ENCODE measurements at places on chromosomes 12 and 14.

DNA sequence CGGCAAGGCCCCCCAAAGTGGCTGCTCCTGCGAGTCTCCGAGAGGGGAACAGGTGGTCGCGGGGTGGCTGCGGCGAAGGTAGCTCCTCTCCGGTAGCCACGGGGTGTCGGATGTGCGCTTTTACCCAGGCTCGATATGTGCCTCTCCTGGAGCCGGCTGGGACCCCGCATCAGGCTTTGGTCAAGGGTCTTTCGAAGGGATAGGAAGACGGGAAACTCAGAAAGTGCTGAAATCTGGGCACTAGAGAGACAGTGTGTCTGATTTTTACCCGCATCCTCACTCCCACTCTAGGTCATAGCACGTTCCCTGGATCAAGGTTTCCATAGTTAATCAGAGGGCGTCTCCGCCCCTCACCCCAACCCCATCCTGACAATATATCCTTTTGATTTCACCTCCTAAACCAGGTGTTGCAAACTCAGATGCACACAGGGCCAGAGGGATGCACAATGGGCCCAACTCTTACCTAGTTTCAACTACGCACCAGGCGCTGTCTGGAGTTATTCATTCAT lies 156.9 kb downstream of the PTPN11 start:
- DNase-seq = no peak

- peak; percentile 46 for DNase-seq
These were observed 118.7 kb downstream of the KSR2 start for GRCh38 chr12:117850048-117850447.

DNA sequence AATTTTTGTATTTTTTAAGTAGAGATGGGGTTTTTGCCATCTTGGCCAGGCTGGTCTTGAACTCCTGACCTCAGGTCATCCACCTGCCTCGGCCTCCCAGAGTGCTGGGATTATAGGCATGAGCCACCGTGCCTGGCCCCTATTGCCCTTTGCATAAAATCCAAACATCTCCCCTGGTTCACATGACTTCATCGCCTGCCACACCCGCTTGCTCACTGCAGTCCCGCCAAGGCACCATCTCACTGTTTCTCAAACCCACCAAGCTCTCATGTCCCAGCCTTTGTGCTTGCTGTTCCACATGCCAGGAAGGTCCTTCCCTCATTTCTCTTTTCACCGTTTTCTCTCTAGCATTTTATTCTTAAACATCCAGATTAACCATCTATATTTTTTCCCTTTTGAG lies 9.7 kb downstream of the RHOF start:
- DNase-seq = no peak

DNA sequence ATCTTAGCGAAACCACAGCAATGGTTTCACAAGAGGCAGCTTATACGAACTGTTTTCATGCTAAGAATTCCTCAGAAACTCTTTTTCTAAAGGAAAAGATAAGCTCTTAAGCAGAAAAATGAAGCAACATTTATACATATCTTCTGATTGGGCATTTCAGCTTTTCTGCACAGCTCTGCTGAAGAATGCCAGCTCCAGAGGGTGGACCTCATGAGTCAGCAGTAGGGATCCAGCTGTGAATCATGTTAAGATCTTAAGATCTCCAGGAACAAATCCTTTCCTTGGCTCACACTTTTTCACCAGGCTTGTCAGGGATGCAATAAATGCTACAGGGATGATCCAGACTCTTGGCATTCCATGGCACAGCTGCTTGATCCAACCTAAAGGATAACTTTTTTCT lies 477.1 kb upstream of the CCDC196 start:
- no peak for DNase-seq

- DNase-seq = no peak
These were observed 321.8 kb upstream of the E2F7 start for GRCh38 chr12:77387214-77387613.

- no peak for DNase-seq
These were observed 44.7 kb downstream of the DPF3 start for GRCh38 chr14:72849222-72849621.

- DNase-seq = no peak
These were observed 1.1 kb downstream of the MSRB3 start for GRCh38 chr12:65279369-65280112.

DNA sequence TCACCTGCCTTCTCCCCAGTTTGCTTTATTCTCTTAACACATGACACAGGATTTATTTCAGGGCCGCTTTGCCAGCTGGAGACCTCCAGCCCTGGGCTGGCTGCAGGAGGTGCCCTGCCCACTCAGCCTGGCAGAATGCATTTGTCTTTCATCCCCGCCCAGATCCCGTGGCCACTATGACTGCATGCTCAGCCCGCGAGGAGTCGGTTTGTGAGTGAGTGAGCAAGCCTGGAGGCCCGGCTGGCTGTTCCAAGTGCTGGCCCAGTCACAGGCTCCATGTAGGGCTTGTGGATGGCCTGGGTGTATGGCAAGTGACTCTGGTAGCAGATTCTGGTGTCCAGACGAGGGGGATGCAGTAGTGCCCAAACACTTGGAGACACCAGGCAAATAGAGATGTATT lies 2.1 kb downstream of the TDP1 start:
- no peak for DNase-seq

- no peak for DNase-seq
These were observed 8.6 kb downstream of the TC2N start for GRCh38 chr14:91858536-91859275.

DNA sequence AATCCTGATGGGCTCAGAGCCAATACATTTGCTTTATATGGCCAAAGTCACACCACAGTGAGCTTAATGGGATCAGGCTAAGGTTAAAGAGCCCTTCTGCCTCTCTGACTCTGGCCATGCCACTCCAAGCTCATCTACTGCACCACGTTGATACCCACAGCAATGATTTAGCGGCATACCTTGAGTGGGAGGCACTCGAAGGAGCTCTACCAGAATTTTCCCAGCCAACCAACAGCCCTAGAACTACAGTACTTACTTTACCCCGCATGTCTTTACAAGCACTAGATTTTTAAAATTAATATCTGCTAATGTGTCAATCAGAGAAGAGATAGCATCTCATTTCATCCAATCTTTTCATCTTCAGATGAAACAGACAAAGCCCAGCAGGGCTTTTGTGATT lies 300.5 kb downstream of the GRIN2B start:
- no peak for DNase-seq

DNA sequence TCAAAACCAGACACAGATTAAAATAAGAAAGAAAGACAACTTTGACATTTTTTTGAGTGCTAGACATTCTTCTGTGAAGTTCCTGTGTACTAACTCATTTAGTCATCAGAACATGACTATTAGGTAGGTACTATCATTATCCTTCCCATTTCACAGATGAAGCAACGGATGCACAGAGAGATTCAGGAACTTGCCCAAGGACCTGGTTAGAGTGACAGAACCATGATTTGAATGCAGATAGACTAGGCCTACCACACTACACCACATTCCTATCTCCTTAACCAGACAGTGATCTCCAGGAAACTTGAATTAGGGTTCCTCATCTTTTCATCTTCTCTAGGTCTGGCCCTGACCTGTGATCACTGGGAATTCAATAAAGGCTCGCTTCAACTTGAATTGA lies 54.4 kb upstream of the MED13L start:
- no peak for DNase-seq

- no peak for DNase-seq
These were observed 17.4 kb downstream of the LGALS3 start for GRCh38 chr14:55146425-55146824.

DNA sequence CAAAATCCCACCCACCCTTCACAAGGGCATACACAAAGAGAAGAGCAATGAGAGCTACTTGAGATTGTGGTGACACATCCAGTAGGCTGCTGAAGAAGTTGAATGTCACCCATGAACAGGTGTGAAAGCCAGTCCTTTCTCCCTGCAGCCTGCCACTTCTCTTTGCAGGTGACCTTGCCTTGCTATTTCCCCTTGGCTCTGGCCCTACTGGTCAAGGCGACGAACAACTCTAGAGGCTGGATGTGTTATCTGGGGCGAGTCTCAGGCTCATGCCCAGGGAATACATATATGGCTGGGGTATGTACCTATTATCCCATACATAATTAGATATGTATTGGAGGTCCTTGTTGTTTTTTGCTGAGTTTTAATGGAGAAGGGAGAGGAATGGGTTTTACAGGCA lies 70.2 kb upstream of the EGLN3 start:
- no peak for DNase-seq

DNA sequence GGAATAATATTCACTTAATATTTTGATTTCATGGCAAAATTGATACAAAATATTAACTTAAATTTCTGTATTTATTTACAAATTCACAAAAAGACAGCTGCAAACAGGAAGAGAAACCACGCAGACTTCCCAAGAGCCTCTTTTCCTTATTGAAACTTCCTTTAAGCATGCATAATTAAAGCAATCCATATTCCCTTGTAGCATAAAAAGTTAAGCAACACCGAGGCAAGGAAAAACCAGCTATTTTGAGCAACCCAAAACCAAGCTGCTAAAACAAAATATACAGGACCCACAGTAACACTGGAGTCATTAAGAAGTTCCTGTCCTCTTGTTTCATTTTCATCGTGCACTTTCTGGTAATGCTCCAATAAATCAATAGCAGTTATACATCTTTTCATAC lies 58.0 kb downstream of the EEA1 start:
- no peak for DNase-seq

GRCh38 chr12:66662729-66663128 lies 16.1 kb downstream of the GRIP1 start:
- no peak for DNase-seq

DNA sequence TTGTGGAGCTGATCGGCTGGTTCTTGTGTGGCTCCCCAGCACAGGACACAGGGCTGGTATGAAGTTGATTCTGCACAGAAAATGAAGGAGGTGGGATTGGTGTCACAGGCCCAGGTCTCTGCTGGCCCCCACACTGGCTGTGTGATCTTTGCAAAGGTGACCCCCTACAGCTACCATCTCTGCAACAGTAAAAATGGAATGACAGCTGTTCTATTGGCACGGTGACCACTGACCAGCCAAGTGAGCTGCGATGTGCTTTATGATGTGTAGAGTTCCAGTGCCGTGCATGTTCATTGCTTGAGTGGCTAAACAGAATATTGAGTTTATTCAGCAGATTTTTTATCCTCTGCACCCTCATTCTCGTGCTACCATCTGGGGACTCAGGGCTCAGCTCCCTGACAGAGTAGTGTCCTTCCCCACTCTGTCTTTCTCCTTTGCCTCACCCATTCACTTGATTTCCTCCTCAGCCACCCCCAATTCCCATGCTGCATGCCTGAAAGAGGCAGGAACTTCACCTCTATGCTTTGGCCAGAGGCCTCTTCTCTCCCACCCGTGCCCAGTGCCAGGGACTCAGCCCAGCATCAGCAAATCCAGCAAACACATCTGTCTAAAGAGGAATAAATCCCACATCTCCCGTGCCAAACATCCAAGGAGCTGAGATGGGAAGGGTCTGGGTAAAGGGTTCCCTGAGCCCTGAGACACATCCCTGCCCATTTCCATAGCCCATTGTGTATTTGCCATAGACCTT lies 21.2 kb downstream of the C14orf132 start:
- no peak for DNase-seq

- peak; percentile 21 for DNase-seq
These were observed 281.5 kb downstream of the ZFP36L1 start for GRCh38 chr14:68511129-68512047.

- DNase-seq = no peak
These were observed 15.2 kb upstream of the EAPP start for GRCh38 chr14:34554540-34555250.

- DNase-seq = no peak
These were observed 103.2 kb upstream of the PARP11 start for GRCh38 chr12:3976351-3976938.

DNA sequence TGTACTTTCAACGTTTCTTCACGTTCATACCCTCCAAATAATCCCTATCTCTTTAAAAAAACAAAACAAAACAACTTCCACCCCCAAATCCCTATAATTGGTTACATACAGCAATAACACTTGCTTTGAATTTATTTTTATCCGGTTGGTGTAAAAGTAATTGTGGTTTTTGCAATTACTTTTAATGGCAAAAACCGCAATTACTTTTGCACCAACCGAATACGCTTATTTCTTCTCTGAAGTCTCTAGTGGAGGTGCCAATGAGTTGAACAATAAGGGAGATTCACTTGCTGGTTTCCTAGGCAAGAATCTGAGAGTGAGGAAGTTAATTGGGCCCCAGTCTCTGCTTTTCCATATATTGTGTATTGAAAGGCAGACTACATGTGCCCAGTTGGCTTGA lies 133.3 kb downstream of the DACT1 start:
- DNase-seq = no peak

DNA sequence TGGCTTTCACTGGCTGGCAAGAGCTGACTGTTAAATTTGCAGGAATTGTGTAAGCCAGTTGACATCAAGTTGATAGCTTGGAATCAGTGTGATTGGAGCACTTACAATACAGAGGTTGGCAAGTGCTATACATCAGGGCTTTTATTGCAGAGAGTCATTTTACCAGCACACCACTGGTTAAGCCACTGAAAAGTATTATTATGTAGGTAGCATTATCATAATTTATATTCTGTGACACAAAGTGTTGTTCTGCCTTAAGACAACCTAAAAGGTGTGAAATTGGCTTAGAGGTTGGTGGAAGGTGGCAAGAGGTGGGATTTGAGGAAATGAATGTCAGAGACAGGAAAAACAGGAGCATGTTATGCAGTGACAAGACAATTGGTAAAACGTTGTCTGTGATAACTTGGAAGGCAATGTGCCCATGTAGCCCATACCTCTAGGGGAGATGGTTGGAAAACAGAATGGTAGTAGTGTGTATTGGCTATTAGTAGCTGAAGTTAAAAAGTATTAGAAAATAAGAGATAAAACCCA lies 172.9 kb upstream of the PRICKLE1 start:
- DNase-seq = no peak

DNA sequence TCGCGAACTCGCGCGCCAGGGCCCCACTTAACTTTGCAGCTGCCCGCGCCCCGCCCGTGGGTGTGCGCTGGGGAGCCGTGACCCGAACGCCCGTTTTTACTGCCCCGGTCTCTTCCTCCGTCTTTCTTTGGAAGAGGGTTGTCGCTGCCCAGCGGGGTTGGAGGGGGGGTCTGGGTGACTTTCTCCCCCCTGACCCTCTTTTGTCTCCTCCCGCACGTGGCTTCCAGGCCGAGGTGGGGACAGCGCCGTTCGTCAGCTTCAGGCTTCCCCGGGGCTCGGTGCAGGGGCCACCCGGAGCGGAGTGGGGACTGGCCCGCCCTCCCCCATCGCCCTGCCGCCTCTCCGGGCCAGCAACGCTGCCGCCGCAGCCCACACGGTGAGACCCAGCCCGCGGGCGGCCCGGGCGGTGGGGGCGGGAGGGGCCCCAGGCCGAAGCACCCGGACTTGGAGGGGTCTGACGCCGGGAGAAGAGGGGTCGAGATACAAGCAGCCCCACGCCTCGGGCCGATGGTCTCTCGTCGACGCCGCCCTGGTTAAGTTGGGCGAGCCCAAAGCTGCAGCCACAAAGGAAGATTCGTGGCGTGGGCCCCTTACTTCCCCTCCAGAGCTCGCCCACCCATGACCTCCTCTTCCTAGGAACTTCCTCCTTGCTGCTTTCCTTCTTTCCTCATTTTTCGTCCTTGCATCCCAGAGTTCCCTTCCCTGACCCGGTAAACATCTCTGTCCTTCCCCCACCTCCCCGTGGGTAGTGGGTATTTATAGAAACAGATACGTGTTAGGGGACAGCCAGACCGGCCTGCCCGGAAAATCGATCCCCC lies 1.2 kb downstream of the DYRK2 start:
- no peak for DNase-seq
